Activated CD4-positive, alpha-beta memory T cell treated with anti-CD3 and anti-CD28 coated beads, Interleukin-2, amount 10 ng/mL, durations not matched to agents 7 days and 5 days (primary cell): ENCODE measurements at places on chromosomes 3 and 15.
A peak's percentile ranks its signal among the peaks of the same experiment; 100 is the strongest.

- no peak overlapping the region for H3K27ac ChIP-seq
- peaks cover 23% of the 10 kb centered on the region for H3K36me3 ChIP-seq
- H3K4me1 ChIP-seq: peaks cover 22% of the 10 kb centered on the region
- H3K4me3 ChIP-seq: no peak overlapping the region
- no peak for DNase-seq
Observed at GRCh38 chr15:25775317-25775912, 87.7 kb downstream of the ATP10A start.

- H3K4me3 ChIP-seq: no peak overlapping the region
- peak overlapping the region; percentile 95 for H3K27ac ChIP-seq
- DNase-seq: no peak
- no peaks in the 10 kb centered on the region for H3K27me3 ChIP-seq
Observed at GRCh38 chr3:196193736-196194541, 17.3 kb downstream of the ZDHHC19 start.

GRCh38 chr3:46447228-46447985 is 17.3 kb downstream of the LTF start:
- no peak overlapping the region for H3K27ac ChIP-seq
- peaks cover 21% of the 10 kb centered on the region for H3K27me3 ChIP-seq
- H3K4me3 ChIP-seq: no peak overlapping the region
- peaks cover 9% of the 10 kb centered on the region for H3K4me1 ChIP-seq
- no peaks in the 10 kb centered on the region for H3K36me3 ChIP-seq
- no peak for DNase-seq

DNA sequence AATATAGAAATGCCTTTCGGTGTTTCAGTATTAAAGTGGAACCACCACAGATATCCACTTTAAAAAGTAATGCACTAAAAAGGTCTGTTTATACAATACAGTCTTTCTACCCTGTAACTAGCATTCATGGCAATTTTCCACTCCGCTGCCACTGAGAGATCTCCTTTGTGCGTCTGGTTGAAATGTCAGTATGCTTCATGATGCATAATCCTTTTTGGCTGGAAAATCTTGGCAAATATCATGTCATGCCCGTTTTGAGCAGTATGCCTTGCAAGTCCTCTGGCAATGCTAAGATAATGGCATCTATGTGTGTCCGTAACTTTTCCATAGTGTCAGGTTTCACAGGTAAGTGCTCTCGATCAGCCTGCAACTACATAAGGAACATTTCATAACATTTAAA is 30.8 kb upstream of the ARF4 start:
- no peak for DNase-seq
- no peak overlapping the region for H3K27ac ChIP-seq
- no peaks in the 10 kb centered on the region for H3K4me1 ChIP-seq
- H3K36me3 ChIP-seq: peaks cover 56% of the 10 kb centered on the region
- H3K4me3 ChIP-seq: no peak overlapping the region

- H3K27ac ChIP-seq: no peak overlapping the region
- H3K4me1 ChIP-seq: no peaks in the 10 kb centered on the region
- peaks cover 7% of the 10 kb centered on the region for H3K36me3 ChIP-seq
- no peak for DNase-seq
- no peak overlapping the region for H3K4me3 ChIP-seq
- H3K27me3 ChIP-seq: no peaks in the 10 kb centered on the region
Observed at GRCh38 chr15:45150481-45150880, 20.7 kb downstream of the DUOX1 start.

DNA sequence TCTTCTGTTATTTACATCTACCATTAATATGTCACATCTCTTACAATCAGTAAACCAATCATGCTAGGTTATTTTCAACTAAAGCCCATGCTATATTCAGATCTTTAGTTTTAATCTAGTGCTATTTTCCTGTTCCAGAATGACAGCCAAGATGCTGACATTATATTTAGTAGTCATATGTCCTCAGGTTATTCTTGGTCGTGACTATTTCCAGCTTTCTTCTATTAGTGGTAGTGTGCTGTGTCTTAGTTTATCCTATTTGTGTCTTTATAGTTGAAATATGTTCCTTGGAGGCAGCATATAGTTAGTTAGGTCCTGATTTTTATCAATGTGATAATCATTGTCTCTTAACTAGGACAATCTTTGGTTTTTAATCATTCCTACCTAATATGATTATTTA is 566.5 kb downstream of the CADM2 start:
- no peak overlapping the region for H3K27ac ChIP-seq
- no peaks in the 10 kb centered on the region for H3K27me3 ChIP-seq
- no peak for DNase-seq

GRCh38 chr15:31326875-31327668 is 437 bp downstream of the KLF13 start:
- DNase-seq: peak; percentile 79
- H3K36me3 ChIP-seq: peaks cover 38% of the 10 kb centered on the region
- peaks cover 51% of the 10 kb centered on the region for H3K4me1 ChIP-seq
- peak overlapping the region; percentile 69 for H3K27ac ChIP-seq
- H3K27me3 ChIP-seq: no peaks in the 10 kb centered on the region
- peak overlapping the region; percentile 88 for H3K4me3 ChIP-seq

- no peaks in the 10 kb centered on the region for H3K27me3 ChIP-seq
- peak overlapping the region; percentile 84 for H3K27ac ChIP-seq
- peak overlapping the region; percentile 66 for H3K4me3 ChIP-seq
- peaks cover 100% of the 10 kb centered on the region for H3K4me1 ChIP-seq
- H3K36me3 ChIP-seq: peaks cover 68% of the 10 kb centered on the region
- DNase-seq: peak; percentile 86
Observed at GRCh38 chr3:51682079-51682478, 11.0 kb downstream of the TEX264 start.

DNA sequence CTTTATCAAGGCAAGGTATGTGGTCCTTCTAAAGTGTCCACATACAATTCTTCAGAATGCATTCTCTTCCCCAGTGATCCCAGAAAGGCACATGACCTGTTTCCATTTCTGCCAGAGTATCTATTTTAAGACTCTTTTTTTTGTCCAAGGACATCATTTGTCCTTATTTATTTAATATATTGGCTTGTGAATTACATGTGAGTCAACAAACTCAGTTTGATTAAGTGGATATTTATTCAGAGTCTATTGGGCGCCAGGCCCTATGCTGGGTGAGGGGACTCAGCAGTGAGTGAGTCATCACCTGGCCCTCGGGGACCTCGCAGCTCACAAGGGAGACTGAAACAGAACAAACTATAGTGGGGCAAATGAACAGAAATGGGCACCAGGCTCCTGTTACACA is 136.8 kb downstream of the SNRK start:
- no peaks in the 10 kb centered on the region for H3K27me3 ChIP-seq
- H3K4me1 ChIP-seq: no peaks in the 10 kb centered on the region
- H3K4me3 ChIP-seq: no peak overlapping the region
- no peak overlapping the region for H3K27ac ChIP-seq
- H3K36me3 ChIP-seq: peaks cover 10% of the 10 kb centered on the region

DNA sequence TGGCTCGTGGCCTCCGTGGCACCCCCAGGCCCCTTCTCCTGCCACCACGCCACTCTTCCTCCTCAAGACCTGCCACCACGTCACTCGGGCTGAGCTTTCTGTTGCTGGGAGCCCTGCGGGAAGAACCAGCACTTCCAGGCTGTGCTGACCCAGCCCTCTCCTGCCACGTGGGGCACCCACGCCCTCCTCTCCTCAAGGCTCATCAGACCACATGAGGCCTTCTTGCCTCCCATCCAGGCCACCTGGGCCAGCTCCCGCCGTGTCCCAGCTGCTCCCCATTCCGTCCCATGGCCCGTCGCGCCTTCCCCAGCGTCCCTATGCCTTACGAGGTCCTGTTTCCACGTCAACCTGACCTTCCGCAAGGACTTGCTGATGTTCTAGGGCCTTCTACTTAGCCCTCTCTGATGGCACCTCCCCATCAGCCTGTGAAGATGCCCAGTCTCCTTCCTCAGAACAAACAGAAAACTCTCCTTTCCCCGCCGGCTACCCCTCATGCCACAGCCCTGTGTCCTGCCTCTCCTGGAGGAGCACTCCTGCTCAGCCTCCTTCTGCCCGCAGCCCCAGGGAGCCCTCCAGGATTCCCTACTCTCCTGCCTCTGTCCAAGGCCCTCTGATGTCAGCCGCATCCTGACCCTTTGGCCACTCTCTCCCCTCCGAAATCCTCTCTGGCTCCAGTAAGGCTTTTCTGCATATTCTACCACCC is 71.1 kb upstream of the BLM start:
- no peaks in the 10 kb centered on the region for H3K27me3 ChIP-seq
- no peak overlapping the region for H3K4me3 ChIP-seq
- peak overlapping the region; percentile 67 for H3K27ac ChIP-seq

DNA sequence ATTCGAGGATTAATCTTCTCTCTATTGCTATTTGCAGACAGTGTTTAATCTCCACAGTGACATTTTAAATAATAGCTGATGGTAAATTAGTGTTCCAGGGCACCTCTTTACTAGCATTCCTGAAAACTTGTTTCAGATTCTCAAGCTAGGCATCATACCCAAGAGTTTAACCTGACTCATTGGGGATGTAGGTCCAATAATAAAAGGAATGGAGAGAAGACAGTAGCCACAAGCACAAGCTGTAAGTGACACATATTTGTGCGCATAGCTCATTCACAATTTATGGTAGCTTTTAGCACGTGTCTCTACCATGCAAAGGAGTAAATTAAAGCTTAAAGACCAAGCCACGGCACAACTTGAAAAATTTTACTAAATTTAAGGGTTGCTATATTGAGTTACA is 171.3 kb upstream of the FAM3D start:
- H3K36me3 ChIP-seq: no peaks in the 10 kb centered on the region
- peaks cover 2% of the 10 kb centered on the region for H3K27me3 ChIP-seq
- DNase-seq: no peak
- no peaks in the 10 kb centered on the region for H3K4me1 ChIP-seq
- no peak overlapping the region for H3K27ac ChIP-seq

GRCh38 chr3:99859825-99860224 is 42.2 kb downstream of the CMSS1 start:
- H3K4me3 ChIP-seq: no peak overlapping the region
- H3K36me3 ChIP-seq: peaks cover 13% of the 10 kb centered on the region
- H3K27ac ChIP-seq: no peak overlapping the region
- no peaks in the 10 kb centered on the region for H3K27me3 ChIP-seq
- peaks cover 46% of the 10 kb centered on the region for H3K4me1 ChIP-seq

DNA sequence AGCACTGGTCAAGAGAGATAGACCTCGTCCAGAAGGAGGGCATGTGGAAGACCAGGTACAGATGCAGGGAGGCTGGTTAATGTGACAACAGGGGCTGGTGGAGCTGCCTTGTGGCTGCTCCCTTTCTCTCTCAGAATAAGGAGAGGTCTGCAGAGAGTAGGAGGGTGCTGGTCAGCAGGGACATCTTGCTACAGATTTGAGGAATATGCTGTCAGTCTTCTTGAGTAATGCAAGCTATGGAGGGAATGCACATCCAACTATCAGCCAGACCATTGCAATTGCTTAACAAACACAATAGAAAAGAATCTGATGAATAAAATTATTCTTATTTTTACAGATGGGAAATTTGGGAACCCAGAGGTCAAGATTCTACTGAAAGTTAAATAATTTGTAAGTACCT is 20.3 kb upstream of the SIAH2 start:
- peaks cover 43% of the 10 kb centered on the region for H3K4me1 ChIP-seq
- no peak for DNase-seq
- no peaks in the 10 kb centered on the region for H3K36me3 ChIP-seq
- no peak overlapping the region for H3K4me3 ChIP-seq

GRCh38 chr15:66879531-66880368 is 177.7 kb downstream of the SMAD6 start:
- no peak overlapping the region for H3K27ac ChIP-seq
- no peak overlapping the region for H3K4me3 ChIP-seq
- no peak for DNase-seq
- peaks cover 13% of the 10 kb centered on the region for H3K27me3 ChIP-seq

DNA sequence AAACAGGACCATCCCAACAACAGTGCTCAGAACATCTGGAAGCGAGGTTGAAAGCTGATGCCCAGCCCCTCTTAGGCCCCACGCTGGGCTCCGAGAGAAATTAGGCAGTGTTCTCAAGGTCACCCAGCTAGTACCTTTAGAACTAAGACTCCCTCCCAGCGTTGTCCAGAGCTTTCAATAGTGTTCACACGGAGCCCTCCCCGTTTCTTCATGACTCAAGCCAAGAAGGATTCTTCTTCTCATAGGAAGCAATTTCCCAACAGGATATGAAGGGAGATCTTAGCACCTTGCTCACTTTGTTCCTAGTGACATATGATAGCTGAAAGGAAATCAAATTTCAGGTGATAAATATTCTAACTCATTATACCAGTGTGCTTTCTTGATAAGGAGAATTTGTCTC is 244.2 kb upstream of the ST8SIA2 start:
- peaks cover 23% of the 10 kb centered on the region for H3K36me3 ChIP-seq
- H3K27ac ChIP-seq: no peak overlapping the region
- H3K27me3 ChIP-seq: no peaks in the 10 kb centered on the region
- no peak overlapping the region for H3K4me3 ChIP-seq
- no peak for DNase-seq

GRCh38 chr15:51322621-51323296 is 15.6 kb downstream of the CYP19A1 start:
- H3K36me3 ChIP-seq: no peaks in the 10 kb centered on the region
- no peak overlapping the region for H3K4me3 ChIP-seq
- no peaks in the 10 kb centered on the region for H3K4me1 ChIP-seq
- H3K27ac ChIP-seq: no peak overlapping the region
- peaks cover 16% of the 10 kb centered on the region for H3K27me3 ChIP-seq
